Natural killer cell (primary cell): ENCODE measurements at places on chromosomes 4 and X. TPM values are rescaled to one million over a fixed set of nuclear protein-coding genes. Genes with fewer than 3 reads are reported as not detected.

DNA sequence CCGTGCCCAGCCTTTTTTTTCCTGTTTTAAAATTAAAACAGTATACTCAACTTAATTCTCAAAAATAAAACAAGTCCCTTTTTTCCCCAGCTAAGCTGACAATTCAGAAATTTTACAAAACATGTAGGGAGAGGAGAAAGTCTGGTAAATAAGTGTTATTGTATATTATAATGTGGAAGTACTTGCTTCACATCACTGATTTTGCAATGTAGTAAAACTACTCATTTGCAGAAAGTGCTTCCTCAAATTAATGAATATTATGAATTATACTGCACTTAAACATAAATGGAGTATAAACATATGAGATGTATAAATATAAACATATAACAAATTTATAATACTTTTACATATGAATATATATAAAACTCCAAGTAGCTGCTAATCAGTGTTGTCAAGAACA, 11.6 kb upstream of the H2AZ1 start:
- H3K4me1 ChIP-seq: no peaks in the 10 kb centered on the region
- no peak for DNase-seq
- H3K27me3 ChIP-seq: no peaks in the 10 kb centered on the region
- H3K36me3 ChIP-seq: no peaks in the 10 kb centered on the region
- no peak overlapping the region for H3K27ac ChIP-seq
- no peak overlapping the region for H3K4me3 ChIP-seq

GRCh38 chr4:71607780-71608677, 175.8 kb downstream of the GC start:
- H3K36me3 ChIP-seq: no peaks in the 10 kb centered on the region
- no peak for DNase-seq
- no peaks in the 10 kb centered on the region for H3K27me3 ChIP-seq

- no peak for DNase-seq
- H3K4me3 ChIP-seq: no peak overlapping the region
- no peak overlapping the region for H3K27ac ChIP-seq
Observed at GRCh38 chrX:46849933-46850332, 13.1 kb downstream of the RP2 start.

DNA sequence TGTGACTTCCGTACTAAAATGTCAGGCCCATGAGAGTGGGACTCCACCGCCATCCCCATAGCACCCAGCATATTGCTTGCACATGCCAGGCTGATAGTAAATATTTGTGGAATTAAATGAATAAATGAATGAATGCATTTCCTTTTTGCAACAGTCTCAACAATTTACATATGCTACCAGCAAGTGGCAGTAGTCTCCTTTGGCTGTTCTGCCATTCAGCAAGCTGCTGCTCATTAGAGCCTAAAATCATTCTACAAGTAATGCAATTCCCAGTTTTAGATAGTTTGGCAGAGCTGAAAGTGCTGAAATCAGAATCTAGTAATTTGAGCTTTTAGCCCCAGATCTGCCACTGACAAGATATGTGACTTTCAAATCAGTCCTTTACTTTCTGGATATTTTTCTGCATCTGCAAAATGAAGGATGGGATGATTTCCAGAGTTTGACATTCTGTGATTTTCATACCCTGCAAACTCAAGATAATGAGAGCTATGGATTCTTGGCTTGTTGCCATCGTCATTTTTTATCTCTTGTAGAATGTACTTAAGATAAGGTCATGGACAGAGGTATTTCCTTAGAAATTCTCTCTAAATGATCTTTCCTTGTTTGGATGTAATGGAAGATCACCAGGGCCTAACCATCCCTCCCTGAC, 35.7 kb upstream of the INTS6L start:
- H3K4me3 ChIP-seq: no peak overlapping the region
- no peak for DNase-seq
- H3K4me1 ChIP-seq: no peaks in the 10 kb centered on the region
- no peaks in the 10 kb centered on the region for H3K36me3 ChIP-seq
- H3K27ac ChIP-seq: no peak overlapping the region

DNA sequence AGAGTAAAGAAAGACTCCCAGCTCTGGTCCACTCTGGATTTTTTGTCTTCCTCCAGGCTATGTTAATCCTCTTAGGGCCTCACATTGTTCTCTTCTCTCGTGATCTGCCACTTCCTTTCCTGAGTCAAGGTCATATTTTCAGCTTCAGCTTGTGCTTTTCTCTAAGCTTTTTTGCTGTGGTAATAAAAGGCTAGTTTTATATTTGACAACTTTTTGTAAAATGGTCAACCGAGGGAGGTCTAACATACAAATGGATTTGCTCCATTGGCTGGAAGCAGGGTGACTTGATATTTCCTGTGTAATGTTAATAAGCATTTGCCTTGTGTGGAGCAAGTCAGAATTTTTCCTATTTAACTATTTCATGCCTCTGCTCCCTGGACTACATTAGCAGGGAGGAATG, 239.7 kb downstream of the RAB28 start:
- H3K36me3 ChIP-seq: no peaks in the 10 kb centered on the region
- H3K27me3 ChIP-seq: no peaks in the 10 kb centered on the region
- no peak overlapping the region for H3K4me3 ChIP-seq

DNA sequence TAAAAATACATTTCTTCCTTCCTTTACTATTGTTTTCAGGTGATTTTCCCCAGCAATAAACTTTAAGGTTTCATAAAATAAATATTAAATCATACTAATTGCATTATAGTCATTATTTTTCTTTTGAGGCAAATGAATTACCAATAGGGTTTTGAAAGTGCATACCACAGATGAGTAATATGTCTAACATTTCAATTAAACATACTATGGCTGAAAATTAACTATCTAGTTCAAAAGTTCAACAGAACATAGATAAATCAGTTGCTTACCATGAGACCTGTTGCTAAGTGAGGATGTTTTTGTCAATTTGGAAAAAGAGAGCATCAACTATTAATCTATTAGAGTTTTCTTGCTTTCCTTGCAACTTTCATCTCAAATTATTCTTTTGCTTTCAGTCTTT, 35.0 kb downstream of the NPY5R start:
- no peaks in the 10 kb centered on the region for H3K27me3 ChIP-seq
- no peaks in the 10 kb centered on the region for H3K36me3 ChIP-seq
- no peak overlapping the region for H3K4me3 ChIP-seq
- H3K4me1 ChIP-seq: no peaks in the 10 kb centered on the region

Gene GYG2
- not detected for total RNA-seq
